ENCODE measurements at places on chromosomes 11 and 22.

GRCh38 chr22:20430101-20430719 lies 7.4 kb downstream of the SCARF2 start:
- DNase-seq, result no peak

DNA sequence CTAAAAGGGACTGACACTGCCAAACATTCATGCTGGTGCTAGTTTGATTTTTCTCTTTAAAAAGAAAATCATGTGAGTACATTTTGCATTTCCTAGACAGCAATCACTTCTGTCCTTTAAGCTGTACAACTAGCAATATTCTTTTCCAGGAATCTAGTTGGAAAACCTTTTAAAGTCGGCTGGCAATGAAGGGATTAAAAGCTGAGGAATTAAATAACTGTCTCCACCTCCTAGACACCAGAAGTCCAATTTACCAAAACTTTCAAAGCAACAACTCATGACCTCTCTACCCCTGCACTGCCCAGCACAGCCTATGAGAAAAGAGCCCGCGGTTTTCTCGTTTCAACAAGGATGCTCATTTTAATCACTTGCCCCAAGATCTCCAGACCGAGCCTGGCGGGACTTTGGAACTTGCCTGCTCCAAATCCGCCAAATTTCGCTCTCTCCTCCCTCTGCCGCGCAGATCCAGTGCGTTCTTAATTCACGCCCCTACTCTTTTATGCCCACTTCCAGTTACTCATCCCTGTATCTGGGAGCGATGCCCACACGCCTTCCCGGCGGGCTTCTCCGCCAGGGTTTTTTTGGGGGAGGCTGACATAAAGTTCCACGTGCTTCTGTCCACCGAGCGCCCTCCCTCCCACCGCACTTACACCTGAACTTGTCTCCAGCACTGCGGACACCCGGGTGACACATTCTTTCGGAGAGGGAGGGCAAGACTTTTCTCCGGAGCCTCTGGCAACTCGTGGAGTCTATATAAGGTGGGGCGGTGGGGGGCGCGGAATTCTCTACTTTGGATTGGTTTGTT lies 2.5 kb downstream of the MPPED2 start:
- no peak for DNase-seq

- DNase-seq, result no peak
These were observed at the start of gene POGLUT3 for GRCh38 chr11:108498046-108498815. POGLUT3 (minus strand) TSS chr11:108498384; CDS start chr11:108498366, 18 bp downstream.

GRCh38 chr11:778976-779954 lies 2.0 kb upstream of the GATD1 start:
- no peak for DNase-seq

DNA sequence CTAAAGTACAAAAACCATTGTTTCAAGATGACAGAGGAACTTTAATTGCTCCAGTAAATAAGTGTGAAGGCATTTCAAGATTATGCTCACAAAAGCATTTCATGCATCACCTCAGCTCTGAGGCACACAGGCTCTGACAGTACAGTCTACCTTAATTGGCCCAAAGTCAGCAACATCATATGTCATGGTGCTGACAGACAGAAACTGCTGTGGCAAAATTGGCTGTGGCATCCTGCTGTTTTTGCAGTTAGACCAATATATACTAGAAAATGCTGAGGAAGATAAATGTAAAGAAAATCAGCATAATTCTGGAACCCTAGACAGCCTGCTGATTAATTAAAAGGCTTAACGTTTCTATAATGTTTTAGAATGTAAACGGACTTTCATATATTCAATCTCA lies 34.9 kb upstream of the PPP2R1B start:
- DNase-seq, result no peak

DNA sequence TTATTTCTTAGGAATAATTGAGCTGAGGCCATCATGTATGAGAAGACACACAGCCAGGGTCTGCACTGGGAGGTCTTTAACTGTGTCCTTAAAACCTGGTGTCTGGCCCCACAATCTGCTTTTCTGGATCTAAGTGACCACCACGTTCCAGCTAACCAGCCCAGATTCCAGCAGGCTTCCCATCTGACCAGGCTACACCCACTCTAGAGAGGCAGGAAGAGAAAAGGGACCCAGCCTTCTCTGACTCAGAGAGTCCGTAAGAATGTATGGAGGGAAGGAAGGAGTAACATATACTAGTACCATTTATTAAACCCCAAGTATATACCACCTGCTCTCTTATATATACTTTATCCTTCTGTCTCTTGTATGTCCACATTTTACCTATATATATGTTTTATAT lies 80.1 kb downstream of the LDLRAD3 start:
- DNase-seq, result no peak

- DNase-seq, result no peak
These were observed 28.2 kb downstream of the C2CD3 start for GRCh38 chr11:74142624-74143023.

GRCh38 chr11:114379394-114380069 lies 20.8 kb downstream of the C11orf71 start:
- DNase-seq, result no peak

- DNase-seq, result no peak
These were observed 22.6 kb downstream of the MPPED1 start for GRCh38 chr22:43434275-43434927.

DNA sequence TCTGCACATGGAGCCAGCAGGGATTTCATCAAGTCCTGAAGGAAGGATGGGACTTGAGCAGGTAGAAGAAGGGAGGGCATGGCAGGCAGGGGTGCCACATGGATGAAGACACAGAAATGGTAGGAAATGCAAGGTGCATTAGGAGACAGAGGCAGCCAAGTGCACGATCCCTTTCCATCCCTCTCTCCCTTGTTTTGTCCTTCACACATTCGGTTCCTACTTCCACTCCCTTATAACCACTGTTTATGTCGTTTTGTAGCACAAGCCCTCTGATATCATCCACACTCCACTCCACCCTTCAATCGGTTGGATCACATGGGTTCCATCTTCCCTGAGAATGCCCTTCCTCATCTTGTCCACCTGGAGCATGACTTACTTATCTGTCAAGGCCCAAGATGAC lies 35.2 kb downstream of the IFT27 start:
- no peak for DNase-seq

GRCh38 chr22:42682113-42682851 lies 33.1 kb upstream of the CYB5R3 start:
- DNase-seq, result no peak

- DNase-seq, result no peak
These were observed 25.7 kb downstream of the AMOTL1 start for GRCh38 chr11:94793822-94794221.

GRCh38 chr11:112826026-112826425 lies 135.2 kb upstream of the NCAM1 start:
- no peak for DNase-seq

DNA sequence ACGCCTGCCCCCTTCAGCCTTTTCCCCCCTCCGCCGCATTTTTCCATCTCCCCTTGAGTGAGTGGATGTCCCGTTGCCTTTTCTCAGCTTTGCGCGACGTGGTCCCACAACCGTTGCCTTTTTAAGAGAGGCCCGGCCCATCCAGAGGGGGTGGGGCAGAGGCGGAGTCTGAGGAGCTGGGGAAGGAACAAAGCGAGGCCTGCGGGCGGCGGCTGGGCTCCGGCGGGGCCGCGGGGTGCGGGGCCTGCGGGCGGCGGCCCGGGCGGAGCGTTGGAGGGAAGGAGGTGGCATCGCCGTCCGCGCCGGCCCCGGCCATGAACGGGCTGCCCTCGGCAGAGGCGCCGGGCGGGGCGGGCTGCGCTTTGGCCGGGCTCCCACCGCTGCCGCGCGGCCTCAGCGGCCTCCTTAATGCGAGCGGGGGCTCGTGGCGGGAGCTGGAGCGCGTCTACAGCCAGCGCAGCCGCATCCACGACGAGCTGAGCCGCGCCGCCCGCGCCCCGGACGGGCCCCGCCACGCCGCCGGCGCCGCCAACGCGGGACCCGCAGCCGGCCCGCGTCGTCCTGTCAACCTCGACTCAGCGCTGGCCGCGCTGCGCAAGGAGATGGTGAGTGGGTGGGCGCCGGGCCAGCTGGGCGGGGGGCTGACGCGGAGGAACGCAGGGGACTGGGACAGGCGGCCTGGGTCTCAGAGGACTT lies at the start of gene FAM89B:
FAM89B (plus strand) TSS at position 183 of the 696 bp plus-strand sequence; CDS start at position 315, 132 bp downstream.
- no peak for DNase-seq

DNA sequence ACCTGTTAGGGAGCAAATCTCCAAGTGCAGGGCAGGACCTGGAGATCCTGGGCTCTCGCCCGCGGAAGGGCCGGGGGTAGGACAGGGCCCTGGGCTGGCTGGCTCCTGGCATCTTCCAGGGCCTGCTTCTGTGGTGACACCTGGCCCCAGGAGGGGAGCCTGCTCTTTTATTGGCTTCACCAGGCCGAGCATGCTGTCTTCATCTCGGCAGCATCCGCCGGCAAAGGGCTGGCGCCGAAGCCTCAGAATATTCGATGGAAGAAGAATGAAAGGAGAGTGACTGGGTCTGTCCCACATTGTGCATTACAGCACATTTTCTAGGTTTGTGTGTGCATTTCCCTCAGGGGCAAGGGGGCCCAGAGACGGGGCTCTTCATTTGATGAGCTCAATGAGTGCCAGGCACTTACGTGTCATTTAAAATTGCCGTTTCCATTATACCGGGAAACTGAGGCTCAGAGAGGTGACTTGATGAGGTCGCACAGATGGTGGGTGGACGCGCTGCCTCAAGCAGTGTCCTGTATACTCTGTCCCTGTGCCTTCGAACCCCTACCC lies 70.0 kb downstream of the RBX1 start:
- no peak for DNase-seq

DNA sequence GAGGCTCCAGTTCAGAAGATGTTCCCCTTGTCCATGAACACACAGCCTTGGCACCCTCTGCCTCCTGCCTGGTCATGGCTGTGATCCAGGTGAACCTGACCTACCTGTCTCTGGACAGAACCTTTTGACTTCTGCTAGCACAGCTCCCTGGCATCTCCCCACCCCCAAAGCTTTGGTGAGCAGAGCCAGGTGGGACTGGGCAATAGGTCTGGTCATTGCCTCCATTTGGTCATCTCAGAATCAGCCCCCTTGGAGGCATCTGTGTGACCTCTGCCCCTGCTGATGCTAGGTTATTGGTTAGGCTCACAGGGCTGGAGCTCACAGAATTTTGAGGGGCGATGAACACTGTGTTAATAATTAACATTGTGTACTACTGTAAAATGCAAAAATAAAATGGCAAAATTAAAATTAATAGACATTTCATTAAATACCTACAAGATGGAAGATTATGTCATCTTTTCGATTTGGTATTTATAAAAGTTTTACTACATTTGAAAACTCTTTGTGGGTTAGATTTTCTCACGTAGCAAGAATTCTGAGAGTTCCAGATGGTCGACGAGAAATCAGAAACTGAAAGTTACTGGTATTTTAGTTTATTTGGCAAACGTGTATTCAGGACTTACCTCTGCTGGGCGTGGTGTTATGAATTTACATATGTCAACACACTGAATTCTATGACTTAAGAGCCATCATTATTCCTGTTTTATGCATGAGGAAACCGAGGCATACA lies 8.3 kb upstream of the KIAA0930 start:
- DNase-seq, result no peak

GRCh38 chr11:86933891-86934581 lies 21.2 kb downstream of the FZD4 start:
- no peak for DNase-seq

- no peak for DNase-seq
These were observed 150.6 kb downstream of the OPCML start for GRCh38 chr11:133381761-133382130.

GRCh38 chr11:8871171-8871775 lies 39.7 kb upstream of the AKIP1 start:
- DNase-seq, result no peak

DNA sequence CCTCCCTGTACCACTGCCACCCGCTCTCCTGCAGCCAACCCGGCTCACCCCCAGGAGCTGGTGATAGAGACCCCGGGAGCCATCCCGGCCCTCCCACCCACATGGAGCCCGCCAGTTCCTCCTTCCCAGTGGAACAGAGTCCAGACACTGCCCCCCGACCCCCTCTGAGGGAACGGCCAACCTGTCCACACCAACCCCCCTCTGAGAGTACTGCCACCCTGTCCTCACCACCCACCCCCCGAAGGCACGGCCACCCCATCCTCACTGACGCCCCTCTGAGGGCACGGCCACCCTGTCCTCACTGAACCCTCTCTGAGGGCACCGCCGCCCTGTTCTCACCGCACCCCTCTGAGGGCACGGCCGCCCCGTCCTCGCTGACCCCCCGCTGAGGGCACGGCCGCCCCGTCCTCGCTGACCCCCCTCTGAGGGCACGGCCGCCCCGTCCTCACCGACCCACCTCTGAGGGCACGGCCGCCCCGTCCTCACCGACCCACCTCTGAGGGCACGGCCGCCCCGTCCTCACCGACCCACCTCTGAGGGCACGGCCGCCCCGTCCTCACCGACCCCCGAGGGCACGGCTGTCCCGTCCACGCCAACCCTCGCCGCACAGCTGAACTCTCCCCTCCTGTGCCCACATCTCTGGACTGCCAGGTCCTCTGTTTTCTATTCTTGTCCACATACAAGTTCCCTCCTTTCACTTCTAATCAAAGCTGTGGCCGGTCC lies 18.0 kb downstream of the TOLLIP start:
- DNase-seq, result no peak

GRCh38 chr22:39240831-39241793 lies 3.7 kb downstream of the PDGFB start:
- no peak for DNase-seq

DNA sequence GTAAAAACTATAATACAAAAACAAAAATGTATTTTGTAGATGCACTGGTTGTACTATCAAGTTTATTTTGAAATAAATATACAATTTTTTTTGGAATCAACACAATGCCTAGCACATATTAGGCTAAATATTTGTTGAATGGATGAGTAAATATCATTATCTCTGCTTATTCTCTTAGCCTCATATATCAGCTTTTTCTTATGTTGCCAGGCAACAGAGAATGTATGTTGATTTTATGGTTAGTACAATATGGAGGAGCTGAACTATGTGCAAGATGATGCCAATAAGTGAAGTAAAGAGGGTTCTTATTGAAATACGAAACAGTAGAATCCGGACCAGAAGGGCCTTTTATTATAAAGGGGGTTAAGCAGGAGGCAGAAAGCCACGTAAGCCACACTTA lies 94.9 kb downstream of the FAR1 start:
- no peak for DNase-seq

GRCh38 chr11:75126564-75126963 lies 24.3 kb upstream of the SLCO2B1 start:
- no peak for DNase-seq

DNA sequence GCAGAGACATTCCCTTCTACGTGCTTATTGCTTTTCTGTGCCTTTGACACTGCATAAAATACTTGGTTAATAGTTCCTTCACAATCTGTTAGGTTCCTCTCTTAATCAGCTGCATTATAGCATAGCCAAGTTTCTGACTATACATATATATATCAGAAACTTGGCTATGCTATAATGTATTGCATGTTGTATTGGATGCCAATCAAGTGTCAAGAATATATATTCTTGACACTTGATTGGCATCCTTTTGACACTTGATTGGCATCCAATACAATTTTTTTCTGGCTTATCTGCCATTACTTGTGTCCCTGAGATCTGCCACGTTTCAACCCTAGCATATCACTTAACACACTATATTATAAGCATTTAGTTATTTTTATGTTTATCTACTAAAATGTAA lies 949.7 kb upstream of the TENM4 start:
- DNase-seq, result no peak

GRCh38 chr22:45476814-45477213 lies 25.9 kb upstream of the FBLN1 start:
- no peak for DNase-seq
